ENCODE measurements at places on chromosomes 4 and X. TPM values are rescaled to one million over a fixed set of nuclear protein-coding genes. Genes with fewer than 3 reads are reported as not detected.

Gene SHROOM2
- total RNA-seq: 2.3 TPM

Gene SSX4B
- total RNA-seq: not detected

Gene UBA6
- 53.5 TPM for total RNA-seq

Gene KLHL4
- 1.7 TPM for total RNA-seq

Gene PHF8
- total RNA-seq: 13.4 TPM

Gene HELQ
- 20.9 TPM for total RNA-seq

Gene MAGEC2
- not detected for total RNA-seq

Gene ADH1C
- 0.33 TPM for total RNA-seq

DNA sequence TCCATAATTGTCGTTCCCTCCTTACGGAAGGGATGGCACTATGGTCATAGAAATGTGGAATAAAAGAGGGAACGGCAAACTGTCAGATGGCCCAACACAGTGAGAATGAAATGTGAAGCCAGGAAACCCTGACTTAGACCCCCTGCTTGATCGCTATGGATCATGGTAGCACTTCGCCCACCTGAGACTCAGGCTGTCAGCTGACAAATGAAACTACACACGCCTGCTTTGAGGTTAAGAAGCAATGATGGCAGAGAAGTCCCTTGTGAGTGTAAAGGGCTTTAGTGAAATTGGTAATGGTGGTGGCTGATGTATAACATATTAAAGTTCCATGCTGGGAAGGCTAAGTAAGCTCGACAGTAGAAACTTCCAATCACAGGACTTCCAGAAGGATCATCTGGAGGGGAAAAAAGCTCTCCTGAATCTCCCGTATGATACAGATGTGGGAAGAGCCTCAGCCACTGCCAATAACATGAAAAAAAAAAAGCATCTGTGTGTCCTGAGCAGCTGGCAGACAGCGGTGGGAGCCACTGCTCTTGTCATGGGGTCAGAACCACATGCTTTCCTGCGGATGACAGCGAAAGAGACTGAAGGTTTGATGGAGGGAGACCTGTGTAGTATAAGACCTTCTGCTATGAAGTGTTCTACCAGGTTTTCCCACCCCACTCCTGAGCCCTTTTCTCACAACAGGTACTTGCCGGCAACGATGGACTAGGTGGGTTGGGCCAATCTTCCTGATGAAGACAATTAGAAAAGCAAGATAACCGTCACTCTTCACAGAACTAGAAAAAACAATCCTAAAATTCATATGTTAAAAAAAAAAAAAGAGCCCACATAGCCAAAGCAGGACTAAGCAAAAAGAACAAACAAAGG lies 107.6 kb downstream of the AFAP1 start:
- H3K4me1 ChIP-seq: peaks cover 13% of the 10 kb centered on the region
- no peaks in the 10 kb centered on the region for H3K27me3 ChIP-seq
- no peak overlapping the region for H3K4me3 ChIP-seq
- DNase-seq: no peak
- H3K36me3 ChIP-seq: no peaks in the 10 kb centered on the region

DNA sequence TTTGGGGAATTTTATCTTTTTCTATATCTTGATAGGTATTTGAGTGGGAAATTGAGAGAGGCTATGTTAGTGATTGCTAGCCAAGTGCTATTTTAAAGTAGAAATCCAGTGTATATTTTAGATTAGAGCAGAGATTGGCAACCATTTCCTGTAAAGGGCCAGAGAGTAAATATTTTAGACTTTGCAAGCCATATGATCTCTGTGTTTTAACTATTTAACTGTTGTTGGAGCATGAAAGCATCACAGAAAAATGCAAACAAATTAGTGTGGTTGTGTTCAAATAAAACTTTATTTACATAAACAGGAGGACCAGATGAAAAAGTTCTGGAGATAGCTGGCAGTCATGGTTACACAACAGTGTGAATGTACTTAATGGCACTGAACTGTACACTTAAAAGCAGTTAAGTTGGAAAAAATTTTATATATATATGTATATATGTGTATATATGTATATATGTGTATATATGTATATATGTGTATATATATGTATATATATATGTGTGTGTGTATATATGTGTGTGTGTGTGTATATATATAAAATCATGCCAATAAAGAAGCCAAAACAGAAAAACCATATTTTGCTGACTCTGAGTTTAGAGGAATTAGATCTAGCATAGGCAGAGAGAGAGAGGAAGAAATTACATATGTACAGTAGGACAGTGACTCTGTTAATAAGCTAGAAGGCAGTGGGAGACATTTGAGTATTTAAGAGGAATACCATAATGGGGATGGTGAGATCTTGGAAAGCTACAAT lies 83.4 kb downstream of the TMEM164 start:
- no peak for DNase-seq
- H3K4me3 ChIP-seq: no peak overlapping the region
- H3K27me3 ChIP-seq: no peaks in the 10 kb centered on the region

DNA sequence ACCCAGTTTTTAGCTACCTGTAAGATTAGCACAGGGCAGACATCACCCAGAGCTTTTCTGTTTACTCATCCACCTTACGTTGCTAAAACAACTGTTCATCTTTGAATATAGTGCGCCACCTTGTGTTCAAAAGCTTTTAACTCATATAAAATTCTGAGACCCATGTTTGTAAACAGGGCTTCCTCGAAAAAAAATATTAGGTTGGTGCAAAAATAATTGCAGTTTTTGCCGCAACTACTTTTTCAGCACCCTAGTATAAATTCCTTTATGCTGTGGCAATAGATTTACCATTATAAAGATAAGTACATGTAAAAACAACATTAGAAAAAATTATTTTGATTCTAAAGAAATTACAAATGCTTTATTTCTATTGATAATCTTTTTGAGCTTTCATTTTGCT lies 147.9 kb downstream of the LRBA start:
- DNase-seq: peak; percentile 61
- H3K4me3 ChIP-seq: no peak overlapping the region
- H3K4me1 ChIP-seq: no peaks in the 10 kb centered on the region
- H3K36me3 ChIP-seq: no peaks in the 10 kb centered on the region
- H3K27ac ChIP-seq: no peak overlapping the region

DNA sequence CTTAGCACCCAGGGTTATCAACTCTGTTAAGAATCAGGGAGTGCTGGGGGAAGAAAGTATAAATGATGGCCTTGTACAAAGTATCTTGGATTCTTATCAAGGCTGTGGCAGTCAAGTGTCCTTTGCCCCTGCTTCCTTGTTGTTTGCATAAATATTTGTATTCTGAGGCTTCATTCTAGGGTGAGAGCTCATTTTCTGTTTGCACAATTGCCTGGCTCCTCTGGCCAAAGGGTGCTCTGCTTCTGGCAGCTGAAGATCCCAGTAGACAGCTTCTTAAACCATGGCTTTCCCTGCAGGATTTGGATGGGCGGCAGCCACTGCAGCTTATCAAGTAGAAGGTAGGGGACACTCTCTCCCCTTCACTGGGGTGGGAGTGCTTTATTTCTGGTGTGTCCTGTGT lies at the start of gene GBA3:
TSS of gene GBA3 (plus strand) at position 202 of the 400 bp plus-strand sequence.
- no peak within 1 kb of the TSS for H3K27ac ChIP-seq
- no peak within 1 kb of the TSS for H3K4me3 ChIP-seq
- H3K27me3 ChIP-seq: no peaks in the 10 kb centered on the region
- no peaks in the 10 kb centered on the region for H3K36me3 ChIP-seq
- DNase-seq: no peak
- H3K4me1 ChIP-seq: peaks cover 9% of the 10 kb centered on the region

GRCh38 chr4:1557221-1557597 lies 126.9 kb downstream of the FAM53A start:
- no peaks in the 10 kb centered on the region for H3K36me3 ChIP-seq
- DNase-seq: no peak
- H3K4me3 ChIP-seq: no peak overlapping the region
- no peaks in the 10 kb centered on the region for H3K27me3 ChIP-seq
- no peaks in the 10 kb centered on the region for H3K4me1 ChIP-seq

GRCh38 chrX:103552236-103552635 lies 32.9 kb upstream of the RAB40A start:
- no peak overlapping the region for H3K4me3 ChIP-seq
- H3K27ac ChIP-seq: no peak overlapping the region
- peaks cover 2% of the 10 kb centered on the region for H3K4me1 ChIP-seq
- no peaks in the 10 kb centered on the region for H3K27me3 ChIP-seq
- no peak for DNase-seq

GRCh38 chr4:94426783-94427182 lies 25.0 kb upstream of the PDLIM5 start:
- H3K36me3 ChIP-seq: no peaks in the 10 kb centered on the region
- no peaks in the 10 kb centered on the region for H3K4me1 ChIP-seq
- no peak overlapping the region for H3K4me3 ChIP-seq
- no peaks in the 10 kb centered on the region for H3K27me3 ChIP-seq
- no peak for DNase-seq

GRCh38 chr4:184885602-184886001 lies 59.8 kb upstream of the ACSL1 start:
- DNase-seq: no peak
- H3K4me1 ChIP-seq: no peaks in the 10 kb centered on the region
- H3K4me3 ChIP-seq: no peak overlapping the region
- H3K27ac ChIP-seq: no peak overlapping the region
- H3K27me3 ChIP-seq: no peaks in the 10 kb centered on the region

GRCh38 chrX:29662759-29663503 lies 552.4 kb upstream of the MAGEB2 start:
- H3K27me3 ChIP-seq: no peaks in the 10 kb centered on the region
- DNase-seq: no peak
- no peaks in the 10 kb centered on the region for H3K4me1 ChIP-seq
- H3K4me3 ChIP-seq: no peak overlapping the region

- H3K27me3 ChIP-seq: peaks cover 6% of the 10 kb centered on the region
- no peak overlapping the region for H3K27ac ChIP-seq
- H3K4me3 ChIP-seq: no peak overlapping the region
- no peaks in the 10 kb centered on the region for H3K4me1 ChIP-seq
- DNase-seq: no peak
Measured at GRCh38 chr4:2446656-2447564, 22.0 kb upstream of the RNF4 start.

DNA sequence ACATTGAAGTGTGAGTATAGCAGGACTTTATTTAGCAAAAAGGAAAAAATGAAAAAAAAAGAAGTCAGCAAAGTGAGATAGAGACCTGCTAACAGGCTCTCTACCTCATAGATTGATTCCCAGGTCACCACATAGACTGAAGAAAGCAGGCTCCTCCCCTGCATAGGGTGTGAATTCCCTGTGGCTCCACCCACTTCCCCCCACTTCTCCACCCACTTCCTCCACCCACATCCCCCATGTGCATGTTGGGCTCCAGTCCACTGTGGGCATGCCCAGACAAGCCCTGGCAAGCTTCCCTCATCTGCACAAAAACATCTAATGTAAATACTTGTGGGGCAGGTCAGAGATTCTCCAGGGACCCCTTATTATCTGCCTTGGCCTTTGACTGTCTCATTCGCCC lies 97.8 kb downstream of the TMEM47 start:
- H3K36me3 ChIP-seq: no peaks in the 10 kb centered on the region
- no peak overlapping the region for H3K4me3 ChIP-seq
- no peaks in the 10 kb centered on the region for H3K27me3 ChIP-seq
- no peaks in the 10 kb centered on the region for H3K4me1 ChIP-seq

DNA sequence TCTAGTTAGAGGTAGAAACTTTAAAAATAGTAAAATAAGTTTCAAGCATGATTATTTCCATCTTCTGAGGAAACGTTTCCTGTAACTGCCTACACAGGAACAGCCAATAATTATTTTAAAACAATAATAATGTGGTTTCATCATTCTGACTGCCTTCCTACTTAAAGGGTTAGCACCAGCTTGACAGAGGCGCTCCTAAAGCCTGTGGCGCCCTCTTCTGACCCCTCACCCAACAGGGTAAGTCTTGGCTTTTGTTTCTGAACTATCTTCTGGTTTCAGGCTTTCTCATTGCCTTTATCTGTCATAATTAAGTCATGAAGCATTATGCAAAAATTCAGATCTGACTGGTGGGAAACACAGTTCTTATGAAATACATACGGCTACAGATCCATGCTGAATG lies 96.7 kb downstream of the ITM2A start:
- H3K36me3 ChIP-seq: no peaks in the 10 kb centered on the region
- no peaks in the 10 kb centered on the region for H3K27me3 ChIP-seq
- H3K4me3 ChIP-seq: no peak overlapping the region
- peak; percentile 71 for DNase-seq
- H3K4me1 ChIP-seq: peaks cover 10% of the 10 kb centered on the region

- no peaks in the 10 kb centered on the region for H3K36me3 ChIP-seq
- H3K27me3 ChIP-seq: no peaks in the 10 kb centered on the region
- no peaks in the 10 kb centered on the region for H3K4me1 ChIP-seq
- no peak overlapping the region for H3K4me3 ChIP-seq
- no peak for DNase-seq
Measured at GRCh38 chr4:148025981-148026380, 294.1 kb downstream of the ARHGAP10 start.

DNA sequence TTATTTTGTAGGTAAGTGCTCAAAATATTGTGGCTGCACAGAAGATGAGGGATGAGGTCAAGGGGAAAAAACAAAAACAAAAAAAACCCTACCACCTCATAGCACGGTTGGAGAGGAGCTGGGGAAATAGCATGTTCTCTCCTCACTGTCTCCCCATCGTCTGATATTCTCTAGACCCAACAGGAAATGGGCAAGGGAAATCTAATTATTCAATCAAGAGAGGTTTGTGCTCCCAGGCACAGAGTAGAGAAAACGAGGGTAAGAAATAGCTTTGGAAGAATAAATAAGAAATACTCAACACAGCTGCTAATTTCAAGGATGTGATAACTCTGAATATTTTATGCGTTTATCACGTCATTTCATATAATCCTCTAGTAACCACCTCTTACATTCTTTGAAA lies 619.2 kb upstream of the GNPDA2 start:
- H3K4me3 ChIP-seq: no peak overlapping the region
- H3K27ac ChIP-seq: no peak overlapping the region
- H3K27me3 ChIP-seq: no peaks in the 10 kb centered on the region

DNA sequence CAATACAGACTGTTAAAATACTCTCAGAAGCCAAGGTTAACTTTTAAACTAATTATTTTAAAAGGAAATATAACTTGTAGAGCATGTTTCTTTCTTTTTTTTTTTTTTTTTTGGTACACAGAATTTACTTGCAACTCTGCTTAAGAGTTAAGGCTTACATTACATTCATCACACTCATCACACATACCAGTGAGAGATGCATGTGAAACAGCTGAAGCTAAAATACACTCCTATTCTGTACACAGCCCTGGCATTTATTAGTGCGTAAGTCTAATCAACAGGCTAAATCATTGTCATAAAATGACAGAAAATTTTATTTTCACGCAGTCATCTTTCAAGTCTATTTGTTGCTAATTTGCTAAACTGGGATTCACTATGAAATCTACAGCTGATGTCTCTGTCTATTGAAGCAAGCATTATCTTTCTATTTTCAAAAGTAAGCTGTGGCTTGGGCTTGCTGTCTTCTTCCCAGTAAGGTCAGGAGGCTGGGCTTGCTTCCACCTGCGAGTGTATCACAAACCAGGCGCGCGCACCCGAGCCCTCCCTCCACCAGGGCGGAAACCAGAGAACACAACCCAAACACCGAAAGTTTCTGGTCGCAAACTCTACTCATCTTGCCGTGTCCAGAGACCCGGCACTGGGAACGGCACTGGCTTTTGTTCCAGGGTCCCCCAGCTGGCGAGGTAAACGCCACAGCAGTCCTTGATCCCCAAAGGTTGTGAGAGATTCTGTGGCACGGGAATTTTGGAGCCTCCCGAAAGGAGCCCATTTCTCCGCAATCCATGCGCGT lies 3.9 kb downstream of the MAML3 start:
- no peaks in the 10 kb centered on the region for H3K27me3 ChIP-seq
- peak; percentile 78 for DNase-seq
- peak overlapping the region; percentile 99 for H3K27ac ChIP-seq
- peaks cover 4% of the 10 kb centered on the region for H3K4me1 ChIP-seq
